ENCODE measurements at places on chromosomes 2 and 18.

DNA sequence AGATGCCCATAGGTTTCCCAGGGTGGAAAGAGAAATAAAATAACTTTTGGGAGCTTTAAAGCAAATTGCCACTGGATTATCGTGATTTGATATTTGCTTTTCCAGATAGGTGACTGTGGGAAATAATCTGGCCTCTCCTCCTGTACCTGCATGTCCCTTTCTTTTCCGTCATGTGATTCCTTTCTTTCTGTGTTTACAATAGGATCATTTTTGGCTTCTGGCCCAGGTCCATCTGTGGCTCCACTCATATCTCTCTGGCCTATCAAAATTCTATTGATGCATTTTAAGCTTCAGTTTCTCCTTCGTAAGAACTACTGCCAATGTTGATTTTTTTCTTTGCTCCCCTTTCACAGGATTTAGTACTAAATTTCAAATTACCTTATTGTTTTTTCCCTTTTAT lies 153.6 kb downstream of the CCDC85A start:
- no peak for DNase-seq

- no peak for DNase-seq
These were observed 44.9 kb downstream of the FIGN start for GRCh38 chr2:163690896-163691295.

DNA sequence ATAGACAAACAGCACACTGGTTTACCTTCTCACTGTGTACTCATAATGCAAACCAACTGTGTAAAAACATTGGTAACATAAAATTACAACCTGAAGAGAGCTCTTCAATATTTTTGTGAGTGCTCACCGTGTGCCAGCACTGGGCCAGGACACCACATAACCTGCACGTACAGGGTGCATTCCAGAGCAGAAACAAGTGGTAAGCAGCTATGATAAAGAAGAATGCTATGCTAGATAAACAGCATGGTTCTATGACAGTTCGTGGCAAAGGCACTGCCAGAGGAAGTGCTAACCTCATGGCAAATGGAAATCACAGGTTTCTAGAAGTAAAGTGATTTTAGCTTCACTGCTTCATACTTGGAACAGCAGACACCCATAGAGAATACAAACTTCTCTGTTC lies 343.5 kb downstream of the MTX2 start:
- no peak for DNase-seq

- DNase-seq = peak; percentile 50
These were observed 62.2 kb upstream of the PMAIP1 start for GRCh38 chr18:59837586-59837985.

GRCh38 chr2:197322724-197323720 lies 12.4 kb upstream of the ANKRD44 start:
- DNase-seq = no peak

GRCh38 chr2:74587664-74588277 lies 33.3 kb downstream of the DOK1 start:
- DNase-seq = peak; percentile 49

DNA sequence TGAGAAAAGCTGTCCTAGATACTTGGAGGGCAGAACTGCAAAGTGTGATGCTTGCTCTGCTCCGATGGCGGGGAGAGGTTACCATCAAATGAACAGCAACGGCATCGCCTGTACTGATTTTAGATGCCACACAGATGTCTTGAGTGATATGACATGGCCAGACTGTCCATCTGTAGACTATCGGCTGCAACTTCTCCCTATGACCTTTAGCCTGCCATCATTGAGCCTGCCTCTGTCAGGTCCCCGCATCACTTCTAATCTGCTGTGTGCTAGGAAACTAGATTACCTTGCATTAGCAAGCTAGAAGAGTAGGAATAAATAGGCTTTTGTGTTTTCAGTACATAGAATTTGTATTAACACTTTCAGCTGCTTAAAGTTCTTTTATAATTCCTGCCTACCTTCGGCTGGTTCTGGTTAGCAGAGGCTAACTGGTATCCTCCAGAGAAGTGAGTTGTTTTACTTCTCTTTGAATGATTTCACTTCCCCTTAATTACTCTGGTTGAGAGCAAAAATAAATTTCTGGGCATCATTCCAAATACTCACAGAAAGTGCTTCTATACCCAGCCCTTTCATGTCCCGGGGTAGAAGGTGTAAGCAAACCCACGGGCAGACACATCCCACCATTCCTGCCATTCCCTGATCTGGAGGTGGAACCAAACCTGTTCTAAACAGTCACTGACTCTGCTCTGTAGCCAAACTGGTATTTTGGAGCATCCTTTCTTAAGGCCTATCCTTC lies 24.0 kb downstream of the GAREM2 start:
- DNase-seq = no peak

- peak; percentile 85 for DNase-seq
These were observed 571 bp upstream of the GPC1 start for GRCh38 chr2:240434728-240435456.

- DNase-seq = no peak
These were observed 141.7 kb downstream of the PDE11A start for GRCh38 chr2:177930916-177931315.

GRCh38 chr2:122163617-122164016 lies 408.2 kb downstream of the TSN start:
- no peak for DNase-seq

GRCh38 chr2:132547090-132547687 lies 122.8 kb downstream of the LYPD1 start:
- no peak for DNase-seq

- no peak for DNase-seq
These were observed 32.7 kb downstream of the VSNL1 start for GRCh38 chr2:17573085-17573803.

- DNase-seq = peak; percentile 80
These were observed 68.4 kb downstream of the MCFD2 start for GRCh38 chr2:46847185-46847710.

DNA sequence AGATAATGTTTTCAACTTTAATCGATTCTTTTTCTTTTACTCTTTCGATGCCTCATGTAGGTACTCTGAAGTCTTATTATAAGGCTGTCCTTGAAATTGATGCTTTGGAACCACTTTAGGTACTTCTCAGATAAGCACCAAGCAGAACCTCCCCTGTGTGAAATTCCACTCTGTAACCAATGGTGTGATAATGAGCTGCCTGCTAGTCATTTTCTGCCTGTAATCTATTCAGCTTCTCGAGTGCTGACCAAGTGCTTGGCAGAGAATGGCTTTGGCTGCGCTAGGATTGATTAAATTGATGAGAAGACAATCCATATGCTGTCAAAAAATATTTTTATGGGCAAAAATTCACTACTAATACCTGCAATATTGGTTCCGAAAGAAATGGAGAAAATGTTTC lies 132.1 kb upstream of the STON1 start:
- DNase-seq = no peak

DNA sequence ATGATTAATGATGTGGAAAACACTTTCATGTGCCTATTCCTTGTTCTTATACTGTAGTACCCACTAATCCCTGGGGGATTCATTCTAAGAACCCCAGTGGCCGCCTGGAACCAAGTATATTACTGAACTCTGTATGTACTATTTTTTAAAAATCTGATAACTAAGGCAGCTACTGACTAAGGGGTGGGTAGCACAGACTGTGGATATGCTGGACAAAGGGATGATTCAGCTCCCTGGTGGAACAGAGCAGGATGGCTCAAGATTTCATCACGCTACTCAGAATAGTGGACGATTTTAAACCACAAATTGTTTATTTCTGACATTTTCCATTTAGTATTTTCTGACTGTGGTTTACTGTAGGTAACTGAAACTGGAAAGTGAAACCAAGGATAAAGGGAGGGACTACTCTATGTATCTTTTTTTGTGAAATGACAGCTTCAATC lies 41.8 kb upstream of the CDC42EP3 start:
- DNase-seq = no peak

- no peak for DNase-seq
These were observed 110.6 kb downstream of the MSTN start for GRCh38 chr2:189951791-189952535.

- DNase-seq = no peak
These were observed 66.3 kb upstream of the NARS1 start for GRCh38 chr18:57687970-57688369.

GRCh38 chr18:51397347-51397962 lies 200.0 kb upstream of the MEX3C start:
- no peak for DNase-seq

DNA sequence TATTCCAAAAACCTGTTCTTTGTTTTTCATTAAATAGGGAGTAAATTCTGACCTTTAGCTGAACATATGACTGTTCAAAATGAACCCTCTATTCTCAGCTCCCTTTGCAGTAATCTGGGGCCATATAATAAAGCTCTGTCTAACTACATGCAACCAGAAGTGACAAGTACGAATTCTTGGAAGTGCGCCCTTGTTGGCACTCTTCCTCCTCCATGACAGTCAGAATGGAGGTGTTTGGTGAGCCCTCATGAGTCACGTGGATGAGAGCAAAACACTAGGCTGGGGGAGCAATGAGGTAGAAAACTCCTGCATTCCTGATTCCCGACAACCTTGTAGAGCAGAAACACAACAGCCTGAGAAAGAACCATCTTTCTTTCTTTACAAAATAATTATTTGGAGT lies 552.9 kb downstream of the FBXO15 start:
- DNase-seq = no peak

GRCh38 chr2:46328291-46328690 lies 31.1 kb downstream of the EPAS1 start:
- no peak for DNase-seq

- peak; percentile 14 for DNase-seq
These were observed 861 bp upstream of the KLHL23 start for GRCh38 chr2:169732583-169733358.

DNA sequence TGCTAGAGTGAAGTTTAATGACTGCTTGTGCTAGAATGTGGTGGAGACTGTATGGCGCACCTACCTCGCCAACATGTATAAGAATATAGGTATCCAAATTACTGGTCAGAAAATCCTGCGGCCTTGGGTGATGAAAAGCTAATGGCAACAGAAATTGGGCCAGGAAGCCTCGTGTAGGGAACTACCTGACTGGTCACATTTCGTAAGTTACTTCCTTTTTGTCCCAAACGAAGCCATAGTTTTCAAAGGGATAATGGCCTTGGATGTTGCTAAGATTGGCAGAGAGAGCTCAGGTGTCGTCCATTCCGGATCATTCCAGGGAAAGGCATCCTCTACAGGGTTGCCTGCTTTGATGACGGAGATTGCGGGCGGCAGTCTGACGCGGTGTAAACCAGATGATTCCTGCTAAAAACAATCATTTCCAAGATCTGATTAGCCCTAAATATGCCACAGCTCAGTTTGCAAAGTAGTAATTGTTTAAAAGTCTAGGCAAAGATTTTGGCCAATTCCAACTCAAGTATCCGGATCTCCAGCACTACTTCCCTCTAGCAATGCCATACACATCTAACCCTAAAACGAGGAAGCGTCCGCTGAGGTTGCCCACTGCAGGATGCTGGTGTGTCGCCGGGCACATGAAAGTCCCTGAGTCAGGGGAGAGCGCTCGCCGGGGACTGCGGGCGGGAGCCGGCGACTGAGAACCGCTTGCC lies 708 bp upstream of the MALT1 start:
- DNase-seq = no peak

- no peak for DNase-seq
These were observed 2.3 kb downstream of the SLC20A1 start for GRCh38 chr2:112648081-112648480.

GRCh38 chr2:239035361-239035814 lies 187.5 kb downstream of the TWIST2 start:
- no peak for DNase-seq

- no peak for DNase-seq
These were observed 41.5 kb downstream of the YPEL5 start for GRCh38 chr2:30188292-30188691.

- no peak for DNase-seq
These were observed 171.1 kb upstream of the MYCN start for GRCh38 chr2:15769235-15769634.

- no peak for DNase-seq
These were observed 117.8 kb upstream of the SPRED2 start for GRCh38 chr2:65550246-65550645.

- no peak for DNase-seq
These were observed 180.9 kb upstream of the ALKAL2 start for GRCh38 chr2:468648-469336.

- DNase-seq = no peak
These were observed 436.8 kb downstream of the TGIF1 start for GRCh38 chr18:3886575-3887322.

DNA sequence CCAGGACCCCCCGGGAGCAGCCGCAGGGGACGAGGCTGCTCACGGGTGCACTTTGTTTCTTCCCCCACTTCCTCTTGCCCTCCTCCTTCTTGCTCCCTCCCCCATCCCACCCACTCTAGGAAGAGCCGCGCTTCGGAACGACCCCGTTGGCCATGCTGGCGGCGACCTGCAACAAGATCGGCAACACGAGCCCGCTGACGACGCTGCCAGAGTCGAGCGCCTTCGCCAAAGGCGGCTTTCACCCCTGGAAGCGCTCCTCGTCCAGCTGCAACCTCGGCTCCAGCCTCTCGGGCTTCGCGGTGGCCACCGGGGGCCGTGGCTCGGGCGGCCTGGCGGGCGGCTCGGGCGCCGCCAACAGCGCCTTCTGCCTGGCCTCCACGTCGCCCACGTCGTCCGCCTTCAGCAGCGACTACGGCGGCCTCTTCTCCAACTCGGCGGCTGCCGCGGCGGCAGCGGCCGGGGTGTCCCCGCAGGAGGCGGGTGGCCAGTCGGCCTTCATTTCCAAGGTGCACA lies 1.3 kb downstream of the SP9 start:
- DNase-seq = no peak

- DNase-seq = no peak
These were observed 50.2 kb upstream of the SLC66A3 start for GRCh38 chr2:11104794-11105660.

- no peak for DNase-seq
These were observed 280.9 kb upstream of the FANCL start for GRCh38 chr2:58521803-58522554.

DNA sequence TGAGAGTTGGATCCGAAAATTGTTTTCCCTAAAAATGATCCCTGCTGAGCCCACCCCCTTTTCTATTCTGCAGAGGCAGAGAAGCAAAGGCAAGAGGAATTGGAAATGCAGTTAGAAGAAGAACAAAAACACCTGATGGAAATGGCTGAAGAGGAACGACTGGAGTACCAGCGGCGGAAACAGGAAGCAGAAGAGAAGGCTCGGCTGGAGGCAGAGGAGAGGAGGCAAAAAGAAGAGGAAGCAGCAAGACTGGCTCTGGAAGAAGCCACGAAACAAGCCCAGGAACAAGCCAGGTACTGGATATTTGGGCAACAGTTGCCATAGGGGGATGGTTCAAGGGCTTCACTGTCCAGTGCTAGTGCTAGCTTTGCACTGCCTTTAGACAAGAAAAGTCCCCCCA lies 41.7 kb downstream of the SUMO1 start:
- DNase-seq = no peak

GRCh38 chr2:98127229-98127989 lies 40.4 kb downstream of the VWA3B start:
- DNase-seq = no peak

DNA sequence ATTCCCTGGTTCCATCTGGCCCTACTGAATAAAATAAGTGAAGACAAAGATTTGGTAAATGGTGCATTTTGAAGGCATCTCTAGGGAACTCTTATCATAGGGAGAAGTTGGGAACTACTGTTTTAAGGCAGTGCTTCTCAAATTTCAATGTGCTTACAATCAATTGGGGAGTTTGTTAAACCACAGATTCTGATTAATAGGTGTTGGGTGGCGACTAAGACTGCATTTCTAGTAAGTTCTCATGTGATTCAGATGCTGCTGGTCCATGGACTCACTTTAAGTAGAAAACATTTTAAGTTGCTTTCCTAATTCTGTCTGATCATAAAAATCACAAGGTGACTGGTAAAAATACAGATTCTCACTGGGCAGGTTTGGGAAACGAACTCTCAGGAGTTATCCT lies 14.6 kb downstream of the FARSB start:
- DNase-seq = no peak
